ENCODE measurements at places on chromosomes 6 and 20.
A peak's percentile ranks its signal among the peaks of the same experiment; 100 is the strongest.

DNA sequence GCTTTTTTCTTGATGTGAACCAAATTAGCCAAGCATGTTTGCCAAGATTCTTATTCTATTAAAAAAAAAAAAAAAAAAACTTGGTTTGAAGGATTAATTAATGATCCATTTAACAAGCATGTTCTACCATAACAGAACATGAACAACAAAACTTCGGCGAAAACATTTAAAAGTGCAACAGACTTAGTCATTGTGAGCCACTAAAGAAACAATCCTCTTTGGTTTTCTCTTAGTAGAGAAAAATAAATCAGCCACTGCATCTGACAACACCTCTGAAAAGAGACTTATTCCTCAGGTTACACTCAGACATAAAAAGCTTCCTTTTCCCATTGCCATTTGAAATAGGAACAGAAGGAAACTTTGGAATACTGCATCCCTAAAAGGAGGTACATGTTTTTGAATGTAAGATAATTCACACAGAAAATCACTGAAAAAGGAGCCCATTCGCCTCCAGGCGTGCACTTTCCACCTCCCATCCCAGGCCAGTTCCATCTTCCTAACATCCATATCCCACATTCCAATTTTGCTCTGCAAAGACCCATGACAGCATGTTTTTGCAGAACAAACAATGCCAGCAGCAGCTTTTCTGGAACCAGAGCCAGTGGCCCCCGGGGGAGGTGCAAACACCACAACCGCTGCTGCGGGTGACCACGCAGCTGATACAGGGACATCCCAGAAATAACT lies 79.5 kb downstream of the ZMYND8 start:
- no peak for DNase-seq

GRCh38 chr20:34268145-34268544 lies 26.9 kb downstream of the ASIP start:
- DNase-seq, result no peak

- DNase-seq, result no peak
These were observed 20.7 kb upstream of the SH3BGRL2 start for GRCh38 chr6:79610306-79611009.

GRCh38 chr6:114796576-114796975 lies 453.8 kb upstream of the HS3ST5 start:
- no peak for DNase-seq

DNA sequence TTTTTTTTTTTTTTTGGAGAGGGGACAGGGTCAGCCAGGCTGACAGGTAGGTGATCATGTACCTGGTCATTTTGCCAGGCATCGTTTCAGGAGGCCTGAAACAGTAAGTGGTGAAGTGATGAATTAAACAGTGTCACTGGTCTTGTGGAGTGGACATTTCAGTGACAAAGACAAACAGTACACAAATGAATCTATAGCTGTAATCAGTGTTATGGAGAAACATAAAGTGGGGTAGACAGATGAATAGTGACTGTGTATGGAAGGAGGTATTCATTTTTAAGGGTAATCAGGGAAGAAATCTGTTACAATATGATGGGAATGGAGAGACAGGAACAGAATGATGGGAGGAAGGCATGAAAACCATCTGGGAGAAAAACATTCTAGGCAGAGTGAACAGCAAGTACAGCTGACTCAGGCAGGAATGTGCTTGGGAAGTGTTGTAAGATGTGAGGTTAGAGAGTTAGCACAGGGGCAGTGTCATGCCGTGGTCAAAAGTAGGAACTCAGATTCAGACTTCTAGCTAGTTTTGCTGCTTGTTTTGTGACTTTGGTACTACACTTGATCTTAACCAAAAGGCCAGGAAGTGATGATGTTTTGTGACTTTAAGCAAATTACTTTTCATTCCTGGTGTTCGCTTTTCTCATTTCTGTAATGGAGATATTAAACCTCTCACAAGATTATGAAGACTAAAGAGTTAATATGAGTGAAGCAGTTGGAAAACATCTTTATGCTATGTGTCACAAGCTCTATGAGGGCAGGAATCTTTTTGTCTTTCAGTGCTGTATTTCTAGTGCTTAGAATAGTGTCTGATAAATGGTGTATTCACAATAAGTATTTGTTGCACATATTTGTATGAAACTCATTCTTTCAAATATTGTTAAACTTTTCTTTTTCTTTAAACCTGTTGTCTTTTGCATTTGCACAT lies 43.4 kb downstream of the QKI start:
- DNase-seq, result no peak

DNA sequence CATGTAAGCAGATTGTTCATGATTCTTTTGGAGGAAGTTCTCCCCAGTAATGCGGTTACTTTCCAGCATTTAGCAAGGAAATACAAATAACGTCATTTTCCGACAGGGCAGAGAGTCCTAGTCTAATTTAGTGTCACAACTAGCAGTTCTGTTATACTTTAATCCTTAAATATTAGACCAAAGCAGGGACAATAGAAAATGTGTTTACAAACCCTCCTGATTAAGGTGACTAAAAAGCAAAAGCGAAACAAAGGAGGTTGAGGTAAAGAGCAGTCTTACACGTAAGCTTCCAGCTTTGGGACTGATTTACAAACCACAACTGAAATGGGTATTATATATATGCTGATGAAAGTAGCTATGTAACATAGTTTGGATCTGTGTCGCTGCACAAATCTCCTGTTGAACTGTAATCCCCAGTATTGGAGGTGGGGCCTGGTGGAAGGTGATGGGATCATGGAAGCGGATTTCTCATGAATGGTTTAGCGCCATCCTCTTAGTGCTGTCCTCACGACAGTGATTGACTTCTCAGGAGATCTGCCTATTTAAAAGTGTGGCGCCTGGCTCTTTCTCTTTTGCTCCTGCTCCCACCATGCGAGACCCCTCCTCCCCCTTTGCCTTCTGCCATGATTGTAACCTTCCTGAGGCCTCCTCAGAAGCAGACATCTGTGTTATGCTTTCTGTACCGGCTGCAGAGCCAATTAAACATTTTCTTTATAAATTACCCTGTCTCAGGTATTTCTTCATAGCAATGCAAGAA lies 81.9 kb downstream of the PLCB1 start:
- no peak for DNase-seq

DNA sequence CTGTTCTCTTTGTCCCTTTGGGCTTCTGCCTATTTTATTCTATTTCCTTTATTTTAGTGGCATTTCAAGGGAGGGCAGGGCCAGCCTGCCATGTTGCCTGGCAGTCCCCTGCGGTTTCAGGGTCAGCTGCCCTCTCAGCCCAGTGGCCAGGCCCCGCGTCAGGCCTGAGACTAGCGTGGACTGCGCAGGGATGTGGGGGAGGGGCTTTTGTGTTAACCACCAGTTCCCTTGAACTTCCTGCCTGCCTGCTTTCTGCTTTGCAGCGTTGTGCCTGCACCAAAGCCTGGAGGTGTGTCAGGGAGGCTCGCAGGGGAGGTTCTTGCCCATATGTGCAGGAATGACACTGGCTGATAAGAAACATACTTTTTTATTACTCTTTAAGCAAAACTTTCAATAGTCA lies 157.6 kb downstream of the SLC35B3 start:
- no peak for DNase-seq

GRCh38 chr6:108841377-108841855 lies 6.8 kb upstream of the ARMC2 start:
- DNase-seq, result no peak

- DNase-seq, result no peak
These were observed 377.5 kb upstream of the IRAK1BP1 start for GRCh38 chr6:78489874-78490273.

DNA sequence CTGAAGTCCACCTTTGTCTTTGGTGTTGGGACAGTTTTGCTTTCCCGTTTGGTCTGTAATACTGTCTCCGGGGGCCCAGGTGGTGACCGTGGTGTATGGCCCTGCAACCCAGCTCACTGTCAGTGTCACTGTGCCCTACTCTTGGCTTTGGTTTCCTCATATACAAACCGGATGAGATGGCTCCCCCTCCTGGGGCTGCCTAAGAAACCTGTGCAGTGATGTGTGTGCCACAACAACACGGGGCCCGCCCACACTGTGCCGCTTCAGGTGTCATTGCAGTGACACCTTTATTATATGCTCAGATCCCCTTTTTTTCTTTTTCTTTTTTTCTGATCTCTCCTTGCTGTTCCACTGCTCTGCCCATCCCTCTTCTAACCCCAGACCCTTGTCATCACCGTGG lies 73.9 kb downstream of the RAMACL start:
- DNase-seq, result no peak

- DNase-seq, result no peak
These were observed 65.3 kb downstream of the EDN3 start for GRCh38 chr20:59365611-59366285.

DNA sequence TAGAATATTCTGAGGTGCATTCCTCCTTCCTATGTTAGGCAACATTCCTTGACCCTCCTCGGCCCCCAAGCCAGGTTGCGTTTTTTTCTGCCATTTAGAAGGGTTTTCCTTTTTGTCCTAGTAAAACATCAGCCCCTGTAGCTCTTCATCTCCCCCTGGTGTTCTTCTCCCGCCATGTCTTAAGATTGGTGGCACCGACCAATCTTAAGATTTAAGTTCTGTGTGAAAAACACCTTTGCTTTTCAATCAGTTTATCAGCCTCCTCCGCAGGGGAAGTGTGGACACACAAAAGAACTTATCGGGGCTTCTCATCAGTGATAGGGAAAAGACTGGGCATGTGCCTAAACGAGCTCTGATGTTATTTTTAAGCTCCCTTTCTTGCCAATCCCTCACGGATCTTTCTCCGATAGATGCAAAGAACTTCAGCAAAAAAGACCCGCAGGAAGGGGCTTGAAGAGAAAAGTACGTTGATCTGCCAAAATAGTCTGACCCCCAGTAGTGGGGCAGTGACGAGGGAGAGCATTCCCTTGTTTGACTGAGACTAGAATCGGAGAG lies 719 bp upstream of the EDN1 start:
- DNase-seq, result no peak

DNA sequence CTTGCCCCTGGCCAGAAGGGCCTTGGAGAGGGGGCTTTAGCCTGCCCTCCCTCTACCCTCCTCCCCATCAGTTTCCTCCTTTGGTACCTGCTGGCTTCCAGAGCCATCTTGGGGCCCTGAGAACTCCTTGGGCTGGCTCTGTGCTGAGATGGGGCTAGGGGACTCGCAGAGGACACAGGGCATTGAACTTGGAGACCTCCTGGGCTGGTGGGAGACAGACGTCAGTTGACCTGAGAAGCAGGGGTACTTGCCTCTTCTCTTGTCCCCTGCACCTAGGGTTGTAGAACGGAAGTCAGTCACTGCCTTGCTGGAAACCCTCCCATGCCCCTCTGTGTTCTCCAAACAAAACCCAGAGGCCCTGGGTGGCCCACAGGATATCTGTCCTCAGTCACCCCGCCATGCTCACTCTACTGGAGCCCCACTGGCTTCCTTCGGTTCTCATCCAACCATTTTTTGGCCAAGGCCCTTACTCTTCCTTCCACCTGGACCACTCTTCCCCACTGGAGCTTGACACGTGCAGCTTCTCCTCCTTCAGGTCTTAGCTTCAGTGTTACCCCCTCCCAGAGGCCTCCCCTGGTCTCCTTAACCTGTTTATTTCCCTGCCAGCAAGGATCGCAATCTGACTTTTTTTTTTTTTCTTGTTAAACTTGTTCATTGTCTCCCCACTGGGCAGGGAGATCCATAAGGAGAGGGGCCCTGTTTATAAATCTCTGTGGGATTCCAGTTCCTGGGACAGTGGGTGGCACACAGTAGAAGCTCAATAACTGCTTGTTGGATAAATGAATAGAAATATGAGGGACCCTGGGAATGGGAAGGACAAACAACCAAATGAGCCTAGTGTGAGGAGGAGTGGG lies 971 bp downstream of the RBCK1 start:
- DNase-seq, result no peak

GRCh38 chr6:168078175-168078942 lies 653 bp downstream of the FRMD1 start:
- no peak for DNase-seq

DNA sequence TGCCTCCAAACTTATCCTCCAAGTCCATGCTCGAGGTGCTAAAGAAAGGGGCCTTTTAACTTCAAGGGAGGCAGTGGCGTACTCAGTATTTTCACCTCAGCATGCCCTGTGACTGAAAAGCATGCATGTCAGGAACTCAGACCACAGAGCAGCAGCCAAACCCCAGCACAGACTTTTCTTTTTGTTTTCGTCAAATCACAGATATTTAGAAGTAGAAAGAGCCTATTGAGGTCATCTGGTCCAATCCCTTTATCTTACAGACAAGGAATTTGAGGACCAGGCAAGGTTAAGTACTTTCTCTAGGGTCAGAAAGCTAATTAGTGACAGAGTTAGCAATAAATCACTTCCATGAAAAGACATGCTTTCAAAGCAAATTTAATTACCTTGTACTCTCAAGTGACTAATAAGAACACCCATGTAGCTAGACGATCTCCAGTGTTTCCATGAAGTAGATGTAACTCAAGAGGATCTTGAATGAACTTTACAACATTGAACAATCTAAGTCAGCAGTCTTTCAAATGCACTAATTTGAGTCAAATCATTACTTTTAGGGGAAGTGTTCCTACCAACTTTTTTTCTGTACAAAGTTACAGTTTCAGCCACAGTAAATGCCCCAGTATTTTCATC lies 35.9 kb downstream of the MOXD1 start:
- DNase-seq, result no peak

- no peak for DNase-seq
These were observed 302.9 kb downstream of the CDKAL1 start for GRCh38 chr6:20837189-20837588.

DNA sequence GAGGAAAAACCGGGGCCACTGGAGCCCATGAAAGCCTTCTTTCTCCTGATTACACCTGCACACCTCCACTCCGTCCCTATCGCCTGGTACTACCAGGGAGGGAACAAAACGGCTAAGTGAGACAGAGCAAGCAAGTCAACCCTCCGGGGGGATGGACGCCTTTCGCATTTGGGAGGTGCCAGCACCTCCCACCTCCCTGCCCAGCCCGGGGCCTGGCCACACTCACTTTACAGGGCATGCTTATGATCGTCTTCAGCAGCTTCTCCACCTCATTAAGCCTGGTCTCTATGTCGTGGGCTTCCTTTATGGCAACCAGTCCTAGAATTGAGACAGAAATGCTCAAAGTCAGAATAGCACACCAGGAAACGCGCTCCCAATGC lies 13.7 kb downstream of the PXDC1 start:
- DNase-seq, result no peak

- no peak for DNase-seq
These were observed 532.8 kb downstream of the GRIK2 start for GRCh38 chr6:101926149-101926925.

GRCh38 chr6:149457316-149457884 lies 27.4 kb downstream of the ZC3H12D start:
- no peak for DNase-seq

DNA sequence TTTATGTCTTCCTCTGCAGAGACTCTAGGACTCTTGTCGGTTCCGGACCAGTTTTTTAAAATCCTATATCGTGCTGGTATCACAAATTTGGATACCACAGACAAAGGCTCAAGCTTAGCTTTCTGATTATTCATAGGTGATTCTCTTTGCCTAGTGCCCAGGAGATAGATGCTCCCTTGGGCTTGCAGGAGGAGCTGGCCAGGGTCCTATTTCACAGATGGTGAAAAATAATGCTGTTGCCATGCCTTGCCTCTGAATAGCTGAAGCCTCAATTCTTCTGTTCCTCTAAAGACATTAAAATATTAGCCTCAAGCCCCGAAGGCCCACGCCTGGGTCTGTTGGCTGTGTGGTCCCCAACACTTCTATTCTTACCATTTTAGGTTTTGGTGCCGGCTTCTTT lies 123.9 kb upstream of the BACH2 start:
- DNase-seq, result no peak

- peak; percentile 41 for DNase-seq
These were observed 46.2 kb downstream of the GJA10 start for GRCh38 chr6:89940225-89941027.
